ENCODE measurements at places on chromosomes 2 and 18.

- no peak for DNase-seq
Observed at GRCh38 chr18:49343179-49343578, 117.3 kb downstream of the DYM start.

DNA sequence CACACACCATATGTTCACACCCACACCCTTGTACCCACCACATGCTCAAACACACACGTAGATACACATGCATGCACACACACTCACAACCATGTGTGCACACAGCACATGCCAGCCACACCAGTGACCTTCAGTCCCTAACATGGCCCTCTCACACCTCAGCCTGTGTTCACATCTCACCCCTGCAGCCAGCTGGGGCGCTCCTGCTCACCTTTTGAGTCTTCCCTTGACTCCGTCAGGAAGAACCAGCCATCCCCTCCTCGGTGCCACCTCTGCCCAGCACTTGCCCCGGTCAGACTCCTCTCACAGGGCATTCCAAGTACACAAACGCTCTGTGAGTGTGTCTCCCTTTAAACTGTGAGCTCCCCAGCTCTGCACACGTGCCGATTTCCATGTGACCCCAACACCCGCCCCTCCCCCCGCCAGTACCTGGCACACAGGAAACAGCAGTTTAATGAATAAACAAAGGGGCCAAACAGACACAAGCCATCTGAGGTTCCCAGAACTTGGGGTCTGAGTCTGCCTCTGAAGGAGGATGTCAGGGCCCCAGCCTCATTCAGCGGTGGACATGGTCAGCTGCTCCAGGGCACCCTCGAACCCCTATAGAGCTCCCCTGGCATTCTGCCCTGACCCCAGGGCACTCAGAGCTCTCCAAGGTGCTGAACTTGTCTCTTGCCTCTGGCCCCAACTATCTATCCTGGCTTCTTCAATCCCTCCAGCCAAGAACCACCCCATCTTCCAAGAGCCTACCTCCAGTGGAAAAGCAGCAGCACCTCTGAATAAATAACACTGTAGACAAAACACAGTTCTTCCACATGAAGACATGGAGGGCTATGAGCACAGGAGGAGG is 252.9 kb downstream of the ATAD2B start:
- DNase-seq: no peak

DNA sequence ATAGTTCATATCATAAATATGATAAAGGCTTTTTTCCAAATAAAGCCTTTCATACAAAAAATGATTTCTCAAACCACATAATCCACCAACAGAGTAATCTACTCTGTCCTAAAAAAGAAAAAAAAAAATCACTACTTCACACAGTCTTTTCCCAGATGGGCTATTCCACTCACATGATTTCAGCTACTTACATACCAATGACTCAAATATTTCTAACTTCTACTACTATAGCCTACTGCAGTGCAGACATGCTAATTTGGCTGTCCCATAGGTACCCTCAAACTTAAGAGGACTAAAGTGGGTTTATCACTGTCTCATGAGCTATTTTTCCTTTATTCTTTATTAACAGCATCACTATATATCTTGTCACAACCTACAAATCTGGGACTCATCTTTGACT is 57.4 kb downstream of the SLC66A3 start:
- DNase-seq: no peak

GRCh38 chr2:232635820-232636219 is 2.4 kb downstream of the EFHD1 start:
- no peak for DNase-seq

DNA sequence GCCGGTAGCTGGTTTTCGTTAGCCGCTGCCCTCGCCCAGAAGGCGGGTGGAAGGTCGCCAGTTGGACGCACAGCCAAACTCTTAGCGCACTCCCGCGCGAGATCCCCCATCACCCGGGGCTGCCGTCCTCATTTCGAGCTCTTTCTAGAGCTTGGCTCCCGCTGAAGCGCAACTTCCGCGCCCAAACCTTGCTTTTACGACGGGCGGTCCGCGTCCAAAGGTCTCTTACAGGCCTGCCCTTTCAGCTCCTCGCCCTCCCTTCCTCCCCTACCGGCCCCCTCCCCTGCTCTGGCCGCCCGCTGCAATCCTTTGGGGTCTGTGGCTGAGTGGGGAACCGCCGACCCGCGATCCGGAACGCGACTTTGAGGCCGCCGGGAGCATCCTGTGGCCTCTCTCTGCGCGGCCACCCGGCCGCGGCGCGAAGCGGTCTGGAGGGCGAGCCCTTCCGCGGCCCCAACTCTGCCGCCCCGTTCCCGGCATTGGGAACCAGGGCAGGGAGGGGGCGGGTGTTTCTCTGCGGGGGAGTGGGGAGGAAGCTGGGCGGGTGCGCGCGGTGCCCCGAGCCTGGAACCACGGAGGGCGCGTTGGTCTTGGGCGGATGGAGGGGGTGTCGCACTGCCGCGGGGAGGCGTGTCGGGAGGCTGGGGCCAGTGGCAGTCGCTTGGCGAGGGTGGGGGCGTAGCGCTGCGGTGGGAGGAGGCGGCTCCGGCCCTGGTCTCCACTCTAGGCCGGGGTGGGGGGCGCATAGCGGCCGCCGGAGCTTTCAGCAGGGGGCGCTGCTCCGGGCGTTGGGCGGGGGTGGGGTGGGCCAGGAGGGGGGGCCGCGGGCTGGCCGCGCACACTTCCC is at the start of gene GDF7:
Gene GDF7, plus strand, starts transcription at position 841 of the 847 bp plus-strand sequence. CDS start 96 bp downstream, outside the sequence.
- no peak for DNase-seq

DNA sequence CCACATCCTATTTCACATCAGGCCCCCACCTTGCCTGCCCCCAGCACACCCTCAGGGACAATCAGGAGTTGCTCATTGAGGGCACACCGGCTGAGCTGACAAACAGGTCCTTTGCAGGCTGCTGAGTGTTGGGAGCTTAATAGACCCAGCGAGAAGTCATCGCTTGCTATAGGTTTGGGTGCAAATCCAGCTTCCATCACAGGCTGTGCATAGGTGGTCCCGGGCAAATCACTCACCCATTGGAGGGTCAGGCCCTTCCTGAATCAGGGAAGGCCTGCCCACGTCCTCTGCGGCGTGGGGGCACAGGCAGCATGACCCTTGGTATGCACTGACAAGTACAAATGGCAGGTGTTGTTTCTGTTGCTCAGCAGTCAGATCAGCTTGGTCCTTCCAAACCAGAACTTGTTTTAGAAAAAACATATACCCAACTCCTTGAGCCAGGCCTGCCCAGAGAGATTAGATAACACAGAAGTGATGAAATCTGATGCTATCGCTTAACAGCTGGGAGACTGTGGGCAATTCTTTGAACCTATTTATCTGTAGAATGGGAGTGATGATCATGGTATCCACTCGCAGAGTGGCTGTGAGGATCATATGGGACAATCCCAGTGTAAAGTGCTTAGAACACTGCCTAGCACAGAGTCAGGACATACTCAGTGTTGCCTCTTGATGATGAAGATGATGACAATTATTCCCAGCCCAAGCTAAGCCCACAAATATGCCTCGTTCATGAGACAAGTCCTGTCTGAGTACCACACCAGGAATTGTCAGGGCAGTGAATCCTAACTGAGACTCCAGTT is 34.9 kb downstream of the SMAD7 start:
- no peak for DNase-seq

- no peak for DNase-seq
Observed at GRCh38 chr2:11996618-11997017, 250.2 kb downstream of the LPIN1 start.

GRCh38 chr2:69560147-69560482 is 83.4 kb downstream of the AAK1 start:
- no peak for DNase-seq

DNA sequence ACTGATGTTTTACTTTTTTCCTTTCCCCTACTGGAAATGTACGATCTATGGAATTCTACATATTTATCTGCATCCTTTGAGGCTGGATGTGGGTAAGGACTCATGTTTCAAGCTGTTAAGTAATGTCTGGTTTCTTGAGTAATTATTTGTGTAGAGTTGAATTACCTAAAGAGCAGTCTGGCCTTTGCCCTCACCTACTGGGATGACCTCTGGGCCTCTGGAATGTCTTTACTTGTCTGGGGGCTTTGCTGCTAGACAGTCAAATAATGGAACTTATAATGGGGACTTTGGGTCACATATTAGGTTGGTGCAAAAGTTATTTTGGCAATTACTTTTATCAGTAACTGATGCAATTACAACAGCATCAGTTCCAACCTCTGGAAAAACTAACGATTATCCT is 244.7 kb downstream of the CCDC178 start:
- no peak for DNase-seq

DNA sequence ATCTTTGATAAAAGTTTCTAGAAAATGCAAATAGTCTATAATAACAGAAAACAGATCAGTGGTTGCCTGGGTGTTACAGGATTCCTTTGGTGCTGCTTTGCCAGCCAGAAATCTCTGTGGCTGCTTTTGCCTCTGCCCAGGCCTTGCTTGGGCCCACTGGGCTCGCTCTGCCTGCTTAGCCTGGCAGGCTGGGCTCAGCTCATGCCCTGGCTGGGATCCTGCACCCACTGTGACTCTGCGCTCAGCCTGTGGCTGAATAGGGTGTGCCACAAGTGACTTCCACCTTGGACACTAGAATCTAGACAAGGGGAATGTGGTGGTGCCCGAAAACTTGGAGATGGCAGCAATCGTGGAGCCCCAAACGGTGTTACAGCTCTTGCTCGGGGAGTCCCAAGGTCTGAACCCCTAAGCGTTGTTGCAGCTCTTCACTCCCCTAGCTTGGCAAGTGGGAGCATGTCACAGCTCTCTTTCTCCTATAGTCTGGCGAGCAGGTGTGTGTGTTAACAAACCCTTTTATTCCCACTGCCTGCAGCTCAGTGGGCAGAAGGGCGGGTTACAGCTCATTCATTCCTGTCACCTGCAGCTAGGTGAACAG is 50.9 kb downstream of the FBXO48 start:
- no peak for DNase-seq

DNA sequence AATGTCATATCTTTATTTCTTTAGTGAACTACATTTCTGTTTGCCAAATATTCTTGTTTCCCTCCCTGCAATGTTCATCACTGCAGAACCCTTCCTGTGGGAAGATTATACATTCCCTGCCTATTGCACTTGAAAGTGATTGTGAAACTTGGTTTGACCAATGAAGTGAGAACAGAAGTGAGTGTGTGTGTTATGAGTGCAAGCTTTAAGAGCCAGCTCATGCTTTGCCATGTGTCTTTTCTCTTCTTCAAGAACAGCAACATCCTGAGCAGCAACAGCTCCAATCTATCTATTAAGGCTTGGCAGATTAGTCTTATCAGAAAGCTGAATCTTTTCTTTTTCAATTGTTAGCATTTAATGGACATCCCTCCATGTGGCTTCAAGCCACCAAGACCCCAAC is 42.0 kb upstream of the UBE2E3 start:
- DNase-seq: no peak

GRCh38 chr2:196941398-196942078 is 15.0 kb upstream of the PGAP1 start:
- DNase-seq: no peak

DNA sequence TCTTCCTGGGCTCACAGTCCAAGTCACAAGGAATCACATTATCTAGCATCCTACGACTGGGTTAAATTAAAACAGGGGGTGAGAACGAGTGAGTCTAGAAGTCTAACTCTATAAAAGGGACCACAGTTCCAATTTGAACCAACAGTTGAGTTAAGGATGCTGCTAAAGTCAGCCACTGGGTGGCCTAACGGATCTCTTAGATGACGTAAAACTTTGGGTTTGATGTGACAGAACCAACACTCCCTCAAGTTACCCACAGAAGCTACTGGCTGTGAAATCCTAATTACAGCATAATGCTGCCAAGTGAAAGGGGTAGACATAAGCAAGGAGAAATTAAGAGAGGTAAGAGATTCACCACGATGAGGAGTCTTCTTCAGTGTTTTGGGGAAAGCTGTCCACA is 32.7 kb upstream of the RUFY4 start:
- DNase-seq: no peak

DNA sequence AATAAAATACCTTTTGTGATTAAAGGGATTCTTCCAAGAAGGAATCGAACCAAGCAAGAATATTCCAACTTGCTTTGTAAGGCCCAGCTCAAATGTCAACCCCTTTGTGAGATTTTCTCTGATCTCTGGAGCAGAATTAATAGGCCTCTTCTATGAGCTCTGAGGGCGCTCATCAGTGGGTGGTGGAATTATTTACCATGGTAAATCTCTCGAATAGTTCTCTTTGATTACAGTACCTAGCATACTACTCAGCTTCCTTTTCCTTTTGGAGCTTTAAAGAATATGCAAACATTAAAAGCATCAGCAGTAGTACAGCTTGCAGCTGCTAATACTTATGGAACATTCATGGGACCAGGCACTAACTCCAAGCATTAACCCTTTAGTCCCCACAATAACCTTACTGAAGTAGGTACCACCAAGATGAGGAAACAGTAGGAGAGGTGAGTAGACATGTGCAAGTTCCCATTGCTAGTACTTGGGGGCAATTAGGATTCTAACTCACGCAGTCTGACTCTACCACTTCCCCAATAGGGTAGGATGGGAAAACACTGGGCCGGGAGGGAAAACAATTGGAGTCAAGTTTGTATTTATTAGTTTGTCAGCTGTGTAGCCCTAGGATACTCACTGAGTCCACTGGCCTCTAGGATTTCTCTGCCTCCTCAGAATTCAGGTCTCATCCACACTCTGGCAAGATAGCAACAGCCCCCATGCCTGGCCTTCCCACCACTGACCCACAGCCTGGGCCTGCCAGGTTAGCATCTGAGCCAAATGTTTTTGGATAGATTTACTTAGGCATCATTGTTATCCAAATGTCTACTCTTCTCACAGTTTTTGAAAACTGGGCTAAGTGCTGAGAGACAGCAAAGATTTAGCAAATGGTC is 21.7 kb downstream of the ADD2 start:
- DNase-seq: no peak

DNA sequence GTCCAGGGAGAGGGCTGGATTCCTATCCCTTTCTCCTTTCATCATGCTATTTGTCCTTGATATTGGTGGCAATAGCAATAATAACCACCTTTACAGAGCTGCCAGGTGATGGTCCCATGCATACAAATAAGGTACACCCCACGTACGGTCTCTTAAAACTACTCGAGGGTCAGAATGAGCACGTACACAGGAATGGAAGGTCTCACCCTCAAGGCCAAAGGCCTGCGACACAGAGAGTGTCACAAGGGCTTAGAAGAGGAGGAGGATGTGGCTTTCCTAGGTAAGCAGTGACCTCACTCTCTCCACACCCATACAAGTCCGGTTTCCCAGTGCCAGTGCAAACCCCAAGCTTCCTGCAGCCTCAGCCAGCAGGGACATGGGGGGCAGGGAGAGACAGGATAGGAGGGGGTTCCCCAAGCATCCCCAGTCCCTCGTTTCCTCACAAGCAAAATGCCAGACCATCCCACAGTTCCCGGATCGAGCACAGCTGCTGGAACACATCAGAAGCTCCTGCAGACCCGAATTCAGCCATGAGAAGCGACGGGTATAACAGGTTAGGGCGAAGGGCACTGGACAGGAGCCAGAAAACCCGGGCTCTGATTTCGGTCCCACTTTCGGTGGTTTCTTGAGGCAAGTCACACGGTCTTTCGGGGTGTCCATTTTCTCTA is 49.2 kb downstream of the PLB1 start:
- DNase-seq: no peak

GRCh38 chr2:199258291-199258690 is 199.4 kb downstream of the SATB2 start:
- peak; percentile 15 for DNase-seq
